ENCODE measurements at places on chromosomes 7 and 10. TPM values are rescaled to one million over a fixed set of nuclear protein-coding genes. Genes with fewer than 3 reads are reported as not detected.

GRCh38 chr7:135911099-135911498, 66.1 kb downstream of the MTPN start:
- no peaks in the 10 kb centered on the region for H3K27me3 ChIP-seq
- no peak overlapping the region for H3K4me3 ChIP-seq
- no peaks in the 10 kb centered on the region for H3K36me3 ChIP-seq
- no peaks in the 10 kb centered on the region for H3K4me1 ChIP-seq

Gene TMEM229A
- not detected for polyA plus RNA-seq

- no peaks in the 10 kb centered on the region for H3K4me1 ChIP-seq
- no peak for DNase-seq
- H3K27me3 ChIP-seq, result no peaks in the 10 kb centered on the region
Measured at GRCh38 chr7:757741-758163, 30.7 kb upstream of the PRKAR1B start.

DNA sequence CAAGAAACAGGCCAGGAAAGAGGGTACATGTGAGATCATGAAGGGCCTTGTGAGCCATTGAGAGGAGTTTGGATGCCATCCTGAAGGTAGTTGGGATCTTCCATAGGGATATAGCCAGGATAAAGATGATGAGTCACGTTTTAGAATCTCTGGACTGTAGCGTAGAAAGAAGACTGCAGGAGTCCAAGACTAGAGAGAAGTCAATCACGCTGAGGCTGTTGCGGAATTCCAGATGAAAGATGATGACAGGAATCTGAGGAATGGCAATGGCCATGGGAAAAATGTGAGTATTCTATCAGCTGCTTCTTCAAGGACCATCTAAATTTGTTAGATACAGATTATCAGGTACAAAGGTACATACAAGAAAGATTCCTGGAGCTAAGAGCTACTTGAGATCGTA, 711.3 kb downstream of the GRM8 start:
- no peaks in the 10 kb centered on the region for H3K4me1 ChIP-seq
- no peak for DNase-seq
- H3K36me3 ChIP-seq, result no peaks in the 10 kb centered on the region
- no peaks in the 10 kb centered on the region for H3K27me3 ChIP-seq
- H3K27ac ChIP-seq, result no peak overlapping the region

Gene FLNC
- polyA plus RNA-seq, result not detected

DNA sequence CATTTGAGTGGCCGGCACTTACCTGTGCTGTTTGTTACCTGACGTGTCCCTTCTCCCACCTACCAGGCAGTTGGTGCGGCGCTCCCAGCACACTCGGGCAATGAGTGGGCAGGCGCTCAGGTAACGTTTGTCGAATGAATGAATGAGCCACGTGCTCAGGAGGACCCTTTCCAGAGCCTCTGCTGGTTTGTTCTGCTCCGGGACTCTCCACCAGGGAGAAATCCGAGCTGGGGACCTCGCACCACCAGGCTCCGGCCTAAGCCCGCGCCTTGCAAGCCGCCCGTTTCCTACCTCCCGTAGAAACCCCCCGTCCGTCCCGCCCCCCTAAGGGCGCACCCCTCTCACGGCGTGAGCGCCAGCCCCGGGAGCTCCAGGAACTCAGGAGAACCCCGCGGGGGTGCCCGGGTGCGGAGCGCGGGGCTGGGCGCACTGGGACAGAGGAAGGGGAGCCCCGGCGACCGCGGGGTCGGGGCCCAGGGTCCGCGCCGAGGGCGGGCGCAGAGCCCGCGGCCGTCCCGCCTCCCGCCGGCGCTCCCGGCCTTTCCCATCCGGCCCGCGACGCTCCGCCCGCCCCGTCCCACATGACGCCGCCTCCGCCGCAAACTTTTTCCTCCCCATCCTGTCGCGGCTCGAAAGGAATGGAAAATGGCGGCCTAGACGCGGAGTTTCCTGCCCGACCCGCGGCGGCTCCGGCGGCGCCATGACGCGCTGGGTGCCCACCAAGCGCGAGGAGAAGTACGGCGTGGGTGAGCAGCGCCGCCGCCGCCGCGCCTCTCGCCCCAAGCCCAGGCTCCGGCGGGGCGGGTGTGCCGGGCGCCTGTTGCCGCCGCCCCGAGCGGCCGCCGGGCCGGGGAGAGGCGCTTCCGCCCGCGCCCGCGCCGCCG, at the start of gene DOCK1:
TSS of gene DOCK1 (plus strand) at position 611 of the 884 bp plus-strand sequence. CDS start at position 701, 90 bp downstream.
- no peaks in the 10 kb centered on the region for H3K4me1 ChIP-seq
- H3K27ac ChIP-seq, result no peak within 1 kb of the TSS
- no peaks in the 10 kb centered on the region for H3K36me3 ChIP-seq

Gene FAM13C
- not detected for polyA plus RNA-seq

Gene TRIM74
- polyA plus RNA-seq, result not detected

Gene CLRN3
- polyA plus RNA-seq, result not detected

Gene ZNF736
- polyA plus RNA-seq, result 1.1 TPM

Gene MRPS17
- 19.1 TPM for polyA plus RNA-seq

DNA sequence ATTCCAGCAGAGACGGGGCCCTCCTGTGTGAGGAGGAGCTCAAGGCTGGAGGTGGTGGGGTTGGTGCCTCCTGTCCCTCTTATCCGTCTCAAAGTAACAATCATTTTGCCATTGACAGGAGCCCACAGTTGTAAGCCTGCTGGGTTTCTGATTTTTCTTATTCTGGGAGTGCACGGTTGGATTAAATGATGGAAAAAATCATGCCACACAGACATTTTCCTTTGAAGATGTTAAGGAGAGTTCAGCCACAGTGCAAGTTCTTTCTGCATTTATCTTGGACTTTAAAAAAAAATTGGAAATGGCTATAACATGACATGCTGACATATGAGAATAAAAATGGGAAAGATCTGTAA, 8.4 kb upstream of the LYZL1 start:
- H3K27ac ChIP-seq, result no peak overlapping the region
- no peaks in the 10 kb centered on the region for H3K27me3 ChIP-seq
- no peaks in the 10 kb centered on the region for H3K4me1 ChIP-seq
- no peak for DNase-seq

DNA sequence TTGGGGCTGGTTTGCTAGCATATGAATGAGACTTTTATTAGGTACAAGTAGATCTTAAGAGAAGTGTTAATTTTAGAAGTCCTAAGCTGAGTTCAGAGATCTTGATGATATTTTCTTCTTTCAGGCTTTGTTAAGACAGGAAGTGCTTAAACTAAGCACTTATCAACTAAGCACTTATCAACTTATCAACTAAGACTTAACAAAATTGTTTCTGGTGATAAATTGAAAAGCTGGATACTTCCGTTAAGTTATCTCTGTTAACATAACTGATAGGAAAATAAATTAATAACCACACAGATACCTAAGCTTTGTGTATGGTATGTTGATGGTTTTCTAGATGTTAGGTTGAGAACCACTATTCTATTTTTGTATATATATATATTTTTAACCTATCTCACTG, 113.7 kb downstream of the PHTF2 start:
- no peak for DNase-seq
- H3K4me1 ChIP-seq, result peaks cover 20% of the 10 kb centered on the region
- peaks cover 19% of the 10 kb centered on the region for H3K36me3 ChIP-seq
- H3K27me3 ChIP-seq, result no peaks in the 10 kb centered on the region

- no peak for DNase-seq
- H3K36me3 ChIP-seq, result no peaks in the 10 kb centered on the region
Measured at GRCh38 chr7:24756545-24757352, 515 bp downstream of the GSDME start.

- no peaks in the 10 kb centered on the region for H3K36me3 ChIP-seq
- no peaks in the 10 kb centered on the region for H3K4me1 ChIP-seq
- no peak overlapping the region for H3K4me3 ChIP-seq
- H3K27me3 ChIP-seq, result peaks cover 2% of the 10 kb centered on the region
- no peak overlapping the region for H3K27ac ChIP-seq
Measured at GRCh38 chr7:23915236-23915635, 205.2 kb downstream of the STK31 start.

DNA sequence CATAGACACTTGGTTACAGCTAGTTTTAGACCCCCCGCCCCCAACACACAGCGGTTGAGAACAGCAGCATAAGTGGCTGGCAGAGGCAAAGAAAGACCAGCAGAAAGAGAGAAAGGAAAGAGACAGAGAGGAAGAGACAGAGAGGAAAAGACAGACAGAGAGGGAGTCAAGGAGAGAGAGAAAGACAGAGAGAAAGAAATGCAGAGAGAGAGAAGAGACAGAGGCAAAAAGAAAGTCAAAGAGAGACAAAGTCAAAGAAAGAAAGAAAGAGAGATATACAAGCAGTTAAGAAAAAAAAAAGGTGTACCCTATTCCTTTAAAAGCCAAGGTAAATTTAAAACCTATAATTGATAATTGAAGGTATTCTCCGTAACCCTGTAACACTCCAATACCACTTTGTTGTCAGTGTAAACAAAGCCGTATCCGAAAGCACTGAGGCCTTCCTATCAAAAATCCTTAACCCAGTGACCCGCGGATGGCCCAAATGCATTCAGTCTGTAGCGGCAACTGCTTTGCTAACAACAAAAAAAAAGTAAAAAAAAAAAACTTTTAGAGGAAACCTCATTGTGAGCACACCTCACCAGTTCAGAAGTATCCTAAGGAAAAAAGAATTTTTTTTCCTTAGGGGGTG, 11.9 kb upstream of the SLC12A9 start:
- no peak overlapping the region for H3K27ac ChIP-seq
- H3K4me3 ChIP-seq, result no peak overlapping the region
- H3K36me3 ChIP-seq, result no peaks in the 10 kb centered on the region
- H3K27me3 ChIP-seq, result no peaks in the 10 kb centered on the region
- no peak for DNase-seq

DNA sequence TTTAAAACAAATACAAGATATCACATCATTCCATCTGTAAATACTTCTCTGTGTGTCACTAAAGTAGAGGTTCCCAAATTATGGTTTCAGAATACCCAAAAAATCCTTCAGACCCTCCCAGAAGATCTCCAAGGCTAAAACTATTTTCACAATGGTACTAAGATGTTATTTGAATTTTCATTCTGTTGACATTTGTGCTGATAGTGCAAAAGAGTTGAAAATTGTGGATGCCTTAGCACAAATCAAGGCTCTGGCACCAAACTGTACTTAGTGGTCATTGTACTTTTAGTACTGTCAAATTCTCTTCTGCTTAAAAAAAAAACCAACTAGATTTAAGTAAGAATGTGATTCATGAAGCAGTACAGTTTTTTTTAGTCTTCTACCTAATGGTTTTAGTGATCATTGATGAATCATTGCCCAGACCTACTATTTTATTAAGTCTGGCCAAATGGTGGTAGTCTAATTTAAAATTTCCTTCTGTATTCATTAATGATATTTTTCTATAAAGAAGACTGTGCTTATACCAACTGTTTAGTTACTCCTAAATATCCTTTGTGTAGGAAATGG, 50.5 kb downstream of the TPST1 start:
- no peak for DNase-seq
- peaks cover 3% of the 10 kb centered on the region for H3K27me3 ChIP-seq
- no peaks in the 10 kb centered on the region for H3K4me1 ChIP-seq
- H3K27ac ChIP-seq, result no peak overlapping the region

Gene ZNF727
- polyA plus RNA-seq, result not detected

Gene TSPAN12
- polyA plus RNA-seq, result not detected

DNA sequence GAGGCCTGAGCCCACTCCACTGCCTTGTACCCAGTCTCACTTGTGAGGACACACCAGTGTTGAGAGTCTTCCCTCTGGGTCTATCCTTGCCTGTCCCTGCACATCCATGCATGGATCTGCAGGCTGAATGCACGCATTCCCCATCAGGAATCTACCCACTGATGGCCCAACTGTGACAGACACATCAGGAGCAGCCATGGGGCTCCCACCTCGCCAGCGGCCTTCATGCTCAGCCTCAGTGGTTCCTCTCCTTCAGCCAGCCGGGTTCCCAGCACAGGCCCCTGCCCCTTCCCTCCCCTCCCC, 21.3 kb downstream of the ANTXRL start:
- H3K27ac ChIP-seq, result no peak overlapping the region
- H3K36me3 ChIP-seq, result no peaks in the 10 kb centered on the region
- no peak for DNase-seq
- H3K4me3 ChIP-seq, result no peak overlapping the region

Gene NDUFB2
- 388 TPM for polyA plus RNA-seq

Gene ZNF282
- 1.4 TPM for polyA plus RNA-seq

- no peak overlapping the region for H3K27ac ChIP-seq
- H3K27me3 ChIP-seq, result peaks cover 5% of the 10 kb centered on the region
- no peak for DNase-seq
- peaks cover 38% of the 10 kb centered on the region for H3K4me1 ChIP-seq
Measured at GRCh38 chr7:1529383-1530116, 952 bp upstream of the MAFK start.

Gene FAM24B
- polyA plus RNA-seq, result 10.6 TPM

GRCh38 chr7:108335269-108335918, 120.8 kb downstream of the NRCAM start:
- no peaks in the 10 kb centered on the region for H3K27me3 ChIP-seq
- no peaks in the 10 kb centered on the region for H3K4me1 ChIP-seq
- no peak overlapping the region for H3K27ac ChIP-seq
- no peak for DNase-seq
- H3K36me3 ChIP-seq, result no peaks in the 10 kb centered on the region
- no peak overlapping the region for H3K4me3 ChIP-seq

- no peaks in the 10 kb centered on the region for H3K4me1 ChIP-seq
- H3K4me3 ChIP-seq, result no peak overlapping the region
- no peaks in the 10 kb centered on the region for H3K36me3 ChIP-seq
- H3K27ac ChIP-seq, result no peak overlapping the region
- H3K27me3 ChIP-seq, result peaks cover 17% of the 10 kb centered on the region
Measured at GRCh38 chr7:117478836-117479224, 995 bp upstream of the CFTR start.

Gene CPN1
- polyA plus RNA-seq, result not detected

GRCh38 chr7:120055300-120055699, 217.7 kb upstream of the KCND2 start:
- H3K36me3 ChIP-seq, result no peaks in the 10 kb centered on the region
- no peak overlapping the region for H3K27ac ChIP-seq
- no peaks in the 10 kb centered on the region for H3K4me1 ChIP-seq
- H3K4me3 ChIP-seq, result no peak overlapping the region
- DNase-seq, result no peak

DNA sequence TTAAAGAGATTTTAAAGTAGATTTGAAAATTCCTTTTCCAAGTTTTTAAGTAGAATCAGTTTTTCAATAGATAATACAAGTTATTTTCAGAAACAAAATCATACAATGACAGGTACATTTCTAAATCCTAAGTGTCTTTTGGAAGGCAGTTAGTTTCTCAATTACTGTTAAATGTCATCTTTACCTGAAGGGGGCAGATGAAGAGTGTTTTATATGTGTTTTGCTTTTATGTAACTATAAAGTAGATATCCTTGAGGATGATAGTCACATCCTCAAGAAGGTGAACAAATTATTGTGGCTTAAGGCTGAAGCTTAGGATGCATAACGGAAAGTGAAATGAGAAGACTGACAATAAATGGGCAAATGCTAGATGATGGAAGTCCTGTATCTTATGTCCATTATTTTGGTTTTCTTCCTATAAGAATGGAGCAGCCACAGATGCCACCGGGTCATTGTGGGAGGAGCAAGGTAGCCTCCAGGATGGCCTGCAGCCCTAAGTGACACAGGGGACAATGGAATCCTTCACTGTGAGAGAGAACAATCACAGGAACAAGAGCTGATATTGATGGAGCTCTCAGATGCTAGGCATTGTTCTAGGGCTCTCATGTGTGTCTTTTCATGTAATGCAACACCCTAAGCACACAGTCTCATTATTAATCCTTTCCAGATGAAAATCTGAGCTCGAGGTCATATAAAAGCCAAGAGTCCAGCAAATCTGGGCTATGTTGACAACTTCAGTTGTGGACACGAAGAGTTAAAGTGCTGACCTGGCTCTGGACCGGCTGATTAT, 14.1 kb upstream of the MKX start:
- DNase-seq, result no peak
- no peaks in the 10 kb centered on the region for H3K4me1 ChIP-seq
- no peak overlapping the region for H3K27ac ChIP-seq
- no peaks in the 10 kb centered on the region for H3K36me3 ChIP-seq
- peaks cover 6% of the 10 kb centered on the region for H3K27me3 ChIP-seq
